ENCODE measurements at places on chromosomes 16 and 17.

DNA sequence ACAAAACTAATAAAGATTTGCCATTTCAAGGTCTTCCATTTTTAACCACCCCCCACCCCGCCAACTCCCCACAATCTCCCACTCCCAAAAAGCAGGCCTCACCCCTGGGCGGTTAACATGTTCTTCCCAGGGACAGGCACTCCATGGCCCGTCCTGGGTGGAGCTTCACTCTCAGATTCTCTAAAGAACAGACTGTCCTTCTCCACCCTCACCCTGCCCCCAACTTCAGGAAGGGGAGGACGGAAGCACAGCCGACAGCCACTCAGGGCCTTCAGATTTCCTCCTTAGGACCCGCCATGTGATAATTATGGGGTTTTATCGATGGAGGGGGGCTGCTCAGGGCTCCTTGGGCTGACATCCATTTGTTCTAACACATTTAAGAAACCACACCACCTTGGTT lies 61.9 kb downstream of the ZFHX3 start:
- no peaks in the 10 kb centered on the region for H3K27me3 ChIP-seq
- H3K4me1 ChIP-seq, result peaks cover 4% of the 10 kb centered on the region
- H3K27ac ChIP-seq, result no peak overlapping the region
- DNase-seq, result no peak
- H3K4me3 ChIP-seq, result no peak overlapping the region
- no peaks in the 10 kb centered on the region for H3K36me3 ChIP-seq

- H3K4me3 ChIP-seq, result no peak overlapping the region
- H3K27me3 ChIP-seq, result no peaks in the 10 kb centered on the region
- H3K36me3 ChIP-seq, result no peaks in the 10 kb centered on the region
- H3K4me1 ChIP-seq, result peaks cover 10% of the 10 kb centered on the region
- H3K27ac ChIP-seq, result no peak overlapping the region
Measured at GRCh38 chr16:66083171-66083570, 283.3 kb upstream of the CDH5 start.

GRCh38 chr17:38453951-38454421 lies 25.7 kb downstream of the ARHGAP23 start:
- peak overlapping the region; percentile 83 for H3K27ac ChIP-seq
- H3K36me3 ChIP-seq, result peaks cover 3% of the 10 kb centered on the region

- no peaks in the 10 kb centered on the region for H3K4me1 ChIP-seq
- H3K27ac ChIP-seq, result no peak overlapping the region
- H3K36me3 ChIP-seq, result no peaks in the 10 kb centered on the region
- H3K4me3 ChIP-seq, result no peak overlapping the region
- no peaks in the 10 kb centered on the region for H3K27me3 ChIP-seq
Measured at GRCh38 chr17:55144518-55144917, 120.2 kb upstream of the HLF start.

- H3K4me1 ChIP-seq, result peaks cover 4% of the 10 kb centered on the region
- peaks cover 50% of the 10 kb centered on the region for H3K27me3 ChIP-seq
- H3K4me3 ChIP-seq, result no peak overlapping the region
- DNase-seq, result no peak
Measured at GRCh38 chr17:49130891-49131290, 1.7 kb upstream of the B4GALNT2 start.

- no peaks in the 10 kb centered on the region for H3K4me1 ChIP-seq
- no peaks in the 10 kb centered on the region for H3K27me3 ChIP-seq
- H3K36me3 ChIP-seq, result no peaks in the 10 kb centered on the region
- no peak for DNase-seq
- no peak overlapping the region for H3K27ac ChIP-seq
Measured at GRCh38 chr17:63369233-63369632, 76.9 kb downstream of the CYB561 start.

GRCh38 chr16:86334079-86334635 lies 176.2 kb upstream of the FOXF1 start:
- H3K4me1 ChIP-seq, result no peaks in the 10 kb centered on the region
- no peaks in the 10 kb centered on the region for H3K27me3 ChIP-seq
- no peak for DNase-seq
- H3K27ac ChIP-seq, result no peak overlapping the region

DNA sequence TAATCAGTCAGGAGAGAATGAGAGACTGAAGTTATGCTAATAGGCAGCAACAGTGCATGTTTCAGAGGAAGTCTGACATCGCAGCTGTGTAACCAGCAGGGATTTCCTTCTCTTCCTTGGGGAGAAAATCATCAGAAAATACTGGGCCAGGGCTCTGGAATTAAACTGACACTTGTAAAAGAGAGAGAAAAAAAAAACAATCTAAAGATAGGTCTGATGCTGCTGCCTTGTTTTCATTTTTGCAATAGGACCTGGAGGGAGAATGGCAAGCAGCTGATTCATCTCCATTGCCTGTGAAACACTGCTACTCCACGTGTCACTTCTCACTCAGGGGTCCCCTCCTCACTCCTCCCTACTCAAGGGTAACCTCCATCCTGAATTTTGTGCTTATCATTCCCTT lies 17.7 kb upstream of the CORO6 start:
- peak overlapping the region; percentile 67 for H3K27ac ChIP-seq
- DNase-seq, result no peak
- peaks cover 12% of the 10 kb centered on the region for H3K4me1 ChIP-seq
- no peaks in the 10 kb centered on the region for H3K27me3 ChIP-seq
- no peak overlapping the region for H3K4me3 ChIP-seq
- H3K36me3 ChIP-seq, result no peaks in the 10 kb centered on the region

DNA sequence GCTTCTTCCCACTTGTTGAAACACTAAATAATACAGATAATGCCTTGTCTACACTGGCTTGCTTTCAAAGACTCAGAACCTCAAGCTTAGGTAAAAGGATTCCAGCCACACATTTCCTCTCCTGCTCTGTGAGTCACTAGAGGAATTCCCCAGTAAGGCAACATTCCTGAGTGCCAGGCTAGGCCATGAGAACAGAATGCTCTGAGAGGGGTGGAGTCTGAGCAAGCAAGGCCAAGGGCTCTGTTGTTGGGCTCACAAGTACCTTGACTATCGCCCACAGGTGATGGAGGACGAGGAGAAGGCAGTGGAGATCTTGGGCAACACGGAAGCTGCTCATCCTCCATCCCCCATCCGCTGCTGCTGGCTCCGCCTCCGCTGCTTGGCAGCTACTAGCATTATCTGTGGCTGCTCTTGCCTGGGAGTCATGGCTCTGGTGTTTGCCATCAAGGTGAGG lies 6.7 kb upstream of the PHKG2 start:
- DNase-seq, result peak; percentile 60
- H3K4me1 ChIP-seq, result peaks cover 3% of the 10 kb centered on the region
- 0 out of 2 replicates have a peak overlapping the region, but pooled peaks have one; percentile 45 for H3K27ac ChIP-seq
- H3K27me3 ChIP-seq, result no peaks in the 10 kb centered on the region
- H3K36me3 ChIP-seq, result peaks cover 8% of the 10 kb centered on the region
- no peak overlapping the region for H3K4me3 ChIP-seq

- no peak overlapping the region for H3K27ac ChIP-seq
- peak overlapping the region; percentile 97 for H3K4me3 ChIP-seq
- H3K4me1 ChIP-seq, result peaks cover 36% of the 10 kb centered on the region
- DNase-seq, result peak; percentile 74
- no peaks in the 10 kb centered on the region for H3K27me3 ChIP-seq
- no peaks in the 10 kb centered on the region for H3K36me3 ChIP-seq
Measured at GRCh38 chr17:2853283-2854142, 57.3 kb downstream of the RAP1GAP2 start.

- H3K4me1 ChIP-seq, result peaks cover 21% of the 10 kb centered on the region
- no peak overlapping the region for H3K27ac ChIP-seq
- no peaks in the 10 kb centered on the region for H3K27me3 ChIP-seq
- H3K36me3 ChIP-seq, result peaks cover 20% of the 10 kb centered on the region
- peak overlapping the region; percentile 90 for H3K4me3 ChIP-seq
- peak; percentile 45 for DNase-seq
Measured at GRCh38 chr16:69329369-69330285, 761 bp downstream of the PDF start.
